Fibroblast of villous mesenchyme (primary cell): ENCODE measurements at places on chromosomes 13 and 19.
A peak's percentile ranks its signal among the peaks of the same experiment; 100 is the strongest.

GRCh38 chr13:47332149-47332548, 435.3 kb upstream of the HTR2A start:
- peak; percentile 46 for DNase-seq

- peak; percentile 83 for DNase-seq
Observed at GRCh38 chr13:49495783-49496762, at the start of gene PHF11. PHF11 (plus strand) TSS chr13:49495953; CDS start chr13:49496002, 49 bp downstream.

DNA sequence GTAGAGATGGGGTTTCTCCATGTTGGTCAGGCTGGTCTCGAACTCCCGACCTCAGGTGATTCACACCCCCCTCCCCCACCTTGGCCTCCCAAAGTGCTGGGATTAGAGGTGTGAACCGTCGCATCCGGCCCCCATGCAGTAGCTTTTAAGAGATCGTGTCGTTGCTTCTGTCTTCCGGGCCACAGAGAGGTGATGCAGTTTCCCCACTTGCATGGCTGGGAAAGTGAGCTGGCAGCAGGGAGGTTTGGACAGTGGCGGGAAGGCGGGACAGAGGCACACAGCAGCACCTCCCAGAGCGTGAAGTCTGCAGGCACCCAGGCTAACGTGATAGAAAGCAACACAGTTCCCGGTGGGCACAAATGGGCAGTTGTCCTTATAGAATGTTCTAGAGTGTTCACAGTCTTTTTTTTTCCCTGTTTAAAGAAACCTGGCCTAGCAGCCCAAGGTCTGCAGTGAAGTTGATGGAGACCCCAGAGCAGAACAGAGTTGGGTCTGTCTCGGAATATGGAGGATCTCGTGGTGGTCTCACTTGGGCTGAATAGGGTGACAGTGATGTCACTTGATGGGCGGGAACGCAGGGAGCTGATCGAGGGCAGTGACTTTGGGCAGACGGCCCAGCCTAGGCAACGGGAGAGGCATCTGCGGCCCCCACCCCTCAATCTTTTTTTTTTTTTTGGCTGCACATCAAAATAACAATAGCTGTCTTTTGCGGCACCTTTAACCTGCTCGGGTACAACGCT, 4.9 kb downstream of the UHRF1 start:
- DNase-seq, result peak; percentile 14

- no peak for DNase-seq
Observed at GRCh38 chr13:68410007-68410406, 1179.9 kb upstream of the PCDH9 start.

DNA sequence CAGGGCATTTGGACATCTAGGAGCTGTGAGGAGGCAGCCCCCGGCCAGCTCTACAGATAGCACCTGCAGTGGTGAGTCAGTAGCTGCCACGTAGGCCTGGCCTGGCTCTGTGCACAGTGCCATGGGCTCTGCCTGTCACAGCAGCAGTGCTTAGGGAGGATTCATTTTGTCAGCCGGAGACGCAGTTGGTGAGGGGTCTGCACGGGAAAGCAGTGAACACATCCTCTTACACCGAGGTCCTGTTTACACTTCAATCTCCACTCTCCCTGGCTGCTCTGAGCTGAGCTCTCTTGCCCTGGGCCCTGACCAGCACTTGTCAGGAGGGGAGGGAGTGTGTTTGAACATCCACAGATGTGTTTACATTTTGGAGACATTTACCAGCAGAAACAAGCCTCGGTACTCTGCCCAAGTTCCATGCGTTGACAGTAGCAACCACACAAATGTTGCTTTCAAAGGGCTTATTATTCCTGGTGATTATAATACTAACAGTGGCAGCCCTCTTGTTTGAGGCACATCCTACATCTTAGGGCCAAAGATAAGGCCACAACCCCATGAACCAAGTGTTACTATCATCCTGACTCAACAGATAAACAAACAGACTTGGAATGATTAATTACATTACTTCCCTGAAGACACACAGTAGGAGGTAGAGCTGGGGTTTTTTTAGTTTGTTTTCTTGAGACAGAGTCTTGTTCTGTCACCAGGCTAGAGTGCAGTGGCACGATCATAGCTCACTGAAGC, 148.9 kb downstream of the USP12 start:
- DNase-seq, result peak; percentile 97

- DNase-seq, result peak; percentile 82
Observed at GRCh38 chr19:44847144-44848035, 1.3 kb downstream of the NECTIN2 start.

GRCh38 chr19:55198651-55199050, 10.7 kb downstream of the PTPRH start:
- no peak for DNase-seq

DNA sequence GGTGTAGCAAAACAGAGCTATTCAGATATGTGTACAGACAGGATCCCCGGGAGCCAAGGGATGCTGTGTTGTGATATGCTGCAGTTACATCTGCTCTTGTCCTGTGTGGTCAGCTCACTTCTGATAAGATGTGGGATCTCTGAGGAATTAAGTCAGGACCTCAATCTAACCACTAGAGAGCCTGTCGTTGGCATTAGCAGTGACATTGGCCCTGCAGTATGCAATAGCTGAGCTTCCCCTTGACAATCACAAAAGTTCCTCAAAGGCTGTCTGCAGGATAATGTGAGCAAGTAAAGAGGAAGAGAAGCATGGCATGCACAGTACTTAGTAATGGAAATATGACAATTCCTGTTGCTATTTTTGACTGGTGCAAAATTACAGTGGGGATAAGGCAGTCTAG, 203.4 kb upstream of the MIR17HG start:
- DNase-seq, result no peak

DNA sequence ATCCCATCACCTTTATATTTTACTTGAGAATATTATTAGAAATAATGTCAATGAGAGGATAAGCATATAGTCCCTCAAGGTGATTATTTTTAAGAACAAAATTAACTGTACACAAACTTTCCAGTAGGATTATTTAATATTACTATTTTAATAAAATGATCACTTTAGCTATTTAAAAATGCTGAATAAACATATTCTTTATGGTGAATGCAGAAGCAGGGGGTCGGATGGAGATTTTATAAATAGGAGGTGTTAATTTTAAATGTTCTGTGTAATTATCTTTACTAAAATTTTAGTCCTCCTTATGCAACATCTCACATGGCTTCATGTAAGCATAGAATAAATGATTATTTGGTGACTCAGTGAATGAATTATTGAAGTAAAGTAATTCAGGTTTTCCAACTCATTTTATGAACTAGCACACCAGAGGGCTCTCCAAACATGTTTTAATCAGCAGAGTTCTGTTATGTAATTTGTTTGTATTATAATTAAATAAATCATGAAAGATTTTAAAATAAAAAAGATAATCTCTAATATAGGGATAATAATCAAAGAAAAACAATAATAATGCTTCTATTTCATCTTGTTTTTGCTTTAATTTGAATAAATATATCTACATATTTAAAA, 1635.2 kb downstream of the EFNB2 start:
- DNase-seq, result no peak

DNA sequence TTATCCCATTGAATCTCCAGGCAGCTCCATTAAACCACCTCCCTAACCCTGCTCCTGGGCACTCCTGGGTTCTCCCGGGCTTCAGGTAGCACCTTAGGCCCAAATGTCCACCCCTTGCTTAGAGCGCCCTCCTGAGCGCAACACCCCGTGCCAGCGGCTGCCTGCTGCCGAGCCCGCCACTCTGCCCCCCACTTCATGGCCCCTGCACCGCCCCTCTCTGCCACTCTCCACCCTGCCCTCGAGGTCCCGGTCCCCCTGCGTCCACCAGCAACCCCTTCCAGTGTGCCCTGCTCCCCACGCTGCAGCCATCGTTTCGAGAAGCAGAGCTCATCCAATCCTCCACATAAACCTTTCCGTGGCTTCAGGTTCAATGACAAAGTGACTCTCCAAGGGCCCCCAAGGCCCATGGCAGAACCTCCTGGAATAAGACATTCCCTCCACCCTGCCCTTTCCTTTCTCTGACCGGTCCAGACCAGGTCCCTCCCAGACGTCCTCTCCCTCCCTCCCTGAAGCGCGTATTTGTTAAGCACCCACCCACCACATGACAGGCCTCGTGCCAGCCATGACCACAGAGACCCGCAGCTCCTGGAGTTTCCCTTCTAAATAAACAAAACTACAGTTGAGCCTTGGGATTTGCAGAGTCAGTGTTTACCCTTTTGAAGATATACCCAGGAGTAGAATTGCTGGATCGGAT, 66.6 kb downstream of the ARHGEF18 start:
- peak; percentile 96 for DNase-seq

- no peak for DNase-seq
Observed at GRCh38 chr19:20558011-20558410, 7.6 kb downstream of the ZNF737 start.

GRCh38 chr13:22789027-22789593, 391.7 kb upstream of the SGCG start:
- no peak for DNase-seq

DNA sequence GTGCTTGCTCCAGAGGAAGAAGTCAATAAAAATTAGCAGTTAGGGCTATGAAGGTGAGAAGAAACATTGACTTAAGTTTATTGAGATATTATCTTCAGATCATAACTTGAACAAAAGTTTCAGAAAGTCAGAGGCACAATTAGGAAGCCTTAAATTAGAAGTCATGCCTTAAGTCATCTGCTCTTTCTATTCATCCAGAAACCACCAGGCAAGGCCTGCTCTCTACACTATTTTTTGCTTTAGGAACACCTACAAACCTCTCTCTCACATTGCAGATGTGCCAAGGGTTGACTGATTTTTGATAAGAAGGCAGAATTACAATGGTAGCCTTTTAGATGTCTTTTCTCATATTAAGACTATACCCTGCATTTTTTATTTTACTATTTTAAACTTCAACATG, 268.7 kb downstream of the SPRY2 start:
- no peak for DNase-seq

DNA sequence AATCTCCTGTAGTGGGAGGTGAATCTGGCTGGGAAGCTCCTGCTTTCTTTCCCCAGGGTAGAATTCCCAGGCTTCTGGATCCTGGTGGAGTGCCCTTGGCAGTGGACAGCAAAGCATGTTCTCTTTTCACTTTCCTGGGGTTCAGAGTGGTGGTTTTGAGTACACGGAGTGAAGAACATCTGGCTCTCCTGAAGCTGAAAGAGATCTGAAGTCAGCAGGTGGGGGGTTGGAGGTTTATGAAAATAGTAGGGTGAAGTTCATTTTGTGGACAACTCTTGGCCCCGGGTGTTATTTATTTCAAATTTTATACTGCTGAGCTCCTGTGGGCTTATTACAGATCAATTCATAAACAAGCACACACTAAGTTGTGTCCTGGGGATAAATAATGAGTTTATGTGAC, 497.3 kb downstream of the KLF5 start:
- no peak for DNase-seq

DNA sequence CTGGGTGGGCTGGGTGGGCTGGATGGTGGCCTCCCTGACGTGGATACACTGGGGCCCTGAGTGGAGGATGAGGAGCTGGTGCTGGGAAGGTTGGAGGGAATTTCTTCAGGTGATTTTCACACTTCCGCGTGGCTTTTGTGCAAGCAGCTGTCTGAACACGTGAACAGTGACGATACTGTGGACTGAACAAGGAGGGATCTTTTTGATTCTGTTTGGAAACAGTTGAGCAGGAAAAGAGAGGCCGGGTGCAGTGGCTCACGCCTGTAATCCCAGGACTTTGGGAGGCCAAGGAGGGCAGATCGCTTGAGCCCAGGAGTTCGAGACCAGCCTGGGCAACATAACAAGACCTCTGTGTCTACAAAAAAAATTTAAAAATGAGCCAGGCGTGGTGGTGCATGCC, 9.1 kb upstream of the GTF2F1 start:
- no peak for DNase-seq

- peak; percentile 66 for DNase-seq
Observed at GRCh38 chr19:49362048-49362928, at the start of gene TEAD2. TEAD2 (minus strand) TSS chr19:49362416; CDS start chr19:49360075, 2,341 bp downstream.

GRCh38 chr13:51244637-51245405, 22.6 kb downstream of the FAM124A start:
- DNase-seq, result no peak

DNA sequence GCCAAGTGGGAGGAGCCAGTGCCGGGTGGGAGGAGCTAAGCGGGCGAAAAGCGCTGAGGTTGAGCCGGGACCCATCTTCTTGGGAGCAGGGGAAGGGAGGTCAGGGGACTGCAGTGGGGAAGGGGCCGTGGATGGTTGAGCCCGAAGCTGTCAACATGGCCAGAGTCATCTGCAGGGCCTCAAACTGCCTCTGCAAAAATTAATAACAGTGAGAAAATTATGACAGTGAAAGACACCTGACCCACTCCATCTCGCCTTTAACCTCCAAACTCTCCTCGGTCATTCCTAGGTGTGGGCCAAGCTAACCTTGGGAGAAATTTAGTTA, 30.1 kb downstream of the ZNF557 start:
- no peak for DNase-seq

DNA sequence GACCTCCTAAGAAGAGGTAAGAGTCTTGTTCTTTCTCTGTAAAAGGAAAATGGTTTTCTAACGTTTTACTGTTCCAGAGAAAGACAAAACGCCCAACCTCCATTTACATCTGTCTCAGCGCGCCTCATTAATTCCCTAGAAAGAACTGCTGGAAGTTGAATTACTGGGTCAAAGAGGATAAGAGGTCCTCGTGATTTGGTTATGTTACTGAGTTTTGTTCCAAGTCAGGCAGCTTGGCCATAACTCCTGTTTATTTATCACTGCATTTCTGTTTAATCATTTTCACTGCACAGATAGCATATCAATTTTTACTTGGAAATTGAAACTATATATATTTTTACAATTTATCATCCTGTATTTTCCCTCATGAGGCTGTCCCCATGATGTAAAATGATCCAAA, 112.9 kb upstream of the PEG3 start:
- DNase-seq, result no peak

DNA sequence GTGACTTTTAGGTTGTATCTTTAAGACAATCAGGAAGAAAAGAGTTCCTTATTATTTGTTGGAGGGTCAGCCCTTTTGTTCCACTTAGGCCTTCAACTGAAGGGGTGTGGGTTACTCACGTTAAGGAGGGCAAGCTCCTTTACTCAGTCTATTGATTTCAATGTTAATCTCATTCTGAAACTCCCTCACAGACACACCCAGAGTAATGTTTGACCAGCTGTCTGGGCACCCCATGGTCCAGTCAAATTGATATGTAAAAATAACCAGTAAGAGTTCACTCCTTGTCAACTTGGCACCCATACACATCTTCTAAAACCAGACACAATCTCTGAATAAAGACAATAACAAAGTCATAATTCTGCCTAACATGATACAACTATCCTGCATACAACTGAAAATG, 292.9 kb downstream of the KLF5 start:
- DNase-seq, result no peak

GRCh38 chr13:26583662-26584061, 26.2 kb downstream of the WASF3 start:
- no peak for DNase-seq

- no peak for DNase-seq
Observed at GRCh38 chr13:48093588-48093987, 1.3 kb downstream of the MED4 start.

- no peak for DNase-seq
Observed at GRCh38 chr19:2586196-2586595, 110.3 kb downstream of the GADD45B start.

- no peak for DNase-seq
Observed at GRCh38 chr13:61648547-61648946, 232.9 kb upstream of the PCDH20 start.

- DNase-seq, result no peak
Observed at GRCh38 chr13:80877209-80877943, 536.5 kb upstream of the SPRY2 start.
